ENCODE measurements at places on chromosomes 1 and 21. TPM values are rescaled to one million over a fixed set of nuclear protein-coding genes. Genes with fewer than 3 reads are reported as not detected.

LDLRAD1 gene
- not detected for total RNA-seq

THAP3 gene
- 30.5 TPM for total RNA-seq

ATP5IF1 gene
- 483 TPM for total RNA-seq

COL11A1 gene
- 0.30 TPM for total RNA-seq

SLC16A4 gene
- 16.8 TPM for total RNA-seq

SMCP gene
- not detected for total RNA-seq

WDR47 gene
- total RNA-seq, result 6.8 TPM

C1orf53 gene
- 22.3 TPM for total RNA-seq

ADAM15 gene
- 116 TPM for total RNA-seq

TAF13 gene
- 28.6 TPM for total RNA-seq

BACE2 gene
- total RNA-seq, result 64.2 TPM

FLG2 gene
- total RNA-seq, result not detected

PTTG1IP gene
- 99.0 TPM for total RNA-seq

MEF2D gene
- 23.1 TPM for total RNA-seq

XKR8 gene
- total RNA-seq, result not detected

FLVCR1 gene
- total RNA-seq, result 11.7 TPM

TMEM200B gene
- total RNA-seq, result 7.6 TPM

GSTM1 gene
- 10.0 TPM for total RNA-seq

PADI3 gene
- 2.1 TPM for total RNA-seq

DESI2 gene
- 50.3 TPM for total RNA-seq

VWA1 gene
- total RNA-seq, result 4.9 TPM

COG2 gene
- total RNA-seq, result 58.2 TPM

C1orf56 gene
- 6.8 TPM for total RNA-seq

ARTN gene
- 1.4 TPM for total RNA-seq

LCK gene
- total RNA-seq, result not detected

ETV3L gene
- not detected for total RNA-seq

VSIG8 gene
- not detected for total RNA-seq

PTPRF gene
- total RNA-seq, result 58.2 TPM

BEND5 gene
- total RNA-seq, result 0.75 TPM

IL20 gene
- total RNA-seq, result not detected

SPRR2E gene
- not detected for total RNA-seq

All from A375 (cell line).